ENCODE measurements at places on chromosomes 11 and 22.

- no peak for DNase-seq
These were observed 11.3 kb upstream of the CTSC start for GRCh38 chr11:88348870-88349269.

DNA sequence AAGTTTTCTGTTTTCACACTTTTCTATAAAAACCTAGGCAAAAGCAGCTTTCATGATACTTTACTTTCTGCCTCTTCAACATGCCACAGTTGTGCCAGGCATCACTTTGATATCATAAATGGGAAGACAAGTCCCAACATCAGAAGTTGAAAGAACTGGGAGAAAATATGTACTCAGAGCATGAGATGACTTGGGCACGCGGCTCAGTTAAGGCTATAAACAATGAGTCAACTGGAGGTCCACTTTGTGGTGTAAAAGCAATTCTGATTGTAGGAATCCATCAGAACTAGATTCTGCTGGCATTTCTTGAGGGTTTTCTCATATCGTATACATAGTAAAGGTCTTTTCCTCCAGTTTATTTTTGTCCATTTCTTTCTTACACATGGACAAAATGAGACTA is 109.7 kb upstream of the USP47 start:
- no peak for DNase-seq

- DNase-seq, result no peak
These were observed 104.8 kb downstream of the MICAL2 start for GRCh38 chr11:12215181-12215593.

GRCh38 chr11:47642099-47642855 is at the start of gene MTCH2:
TSS of gene MTCH2 (minus strand) at chr11:47642559. CDS start at chr11:47642465, 94 bp downstream.
- peak; percentile 88 for DNase-seq

- DNase-seq, result no peak
These were observed at the start of gene MAPK12 for GRCh38 chr22:50261615-50262459. TSS of gene MAPK12 (minus strand) at chr22:50261683. CDS start at chr22:50261509, 174 bp downstream.

- no peak for DNase-seq
These were observed 22.6 kb downstream of the AMOTL1 start for GRCh38 chr11:94790661-94791180.

- DNase-seq, result peak; percentile 86
These were observed 11.4 kb upstream of the CAT start for GRCh38 chr11:34427186-34427805.

GRCh38 chr11:5722622-5723021 is 13.6 kb upstream of the OR56B1 start:
- DNase-seq, result no peak

- no peak for DNase-seq
These were observed 85.9 kb upstream of the MYOD1 start for GRCh38 chr11:17633279-17633986.

GRCh38 chr22:36335621-36336020 is 52.1 kb downstream of the MYH9 start:
- no peak for DNase-seq

GRCh38 chr11:102499151-102499550 is 31.4 kb downstream of the MMP7 start:
- DNase-seq, result no peak

DNA sequence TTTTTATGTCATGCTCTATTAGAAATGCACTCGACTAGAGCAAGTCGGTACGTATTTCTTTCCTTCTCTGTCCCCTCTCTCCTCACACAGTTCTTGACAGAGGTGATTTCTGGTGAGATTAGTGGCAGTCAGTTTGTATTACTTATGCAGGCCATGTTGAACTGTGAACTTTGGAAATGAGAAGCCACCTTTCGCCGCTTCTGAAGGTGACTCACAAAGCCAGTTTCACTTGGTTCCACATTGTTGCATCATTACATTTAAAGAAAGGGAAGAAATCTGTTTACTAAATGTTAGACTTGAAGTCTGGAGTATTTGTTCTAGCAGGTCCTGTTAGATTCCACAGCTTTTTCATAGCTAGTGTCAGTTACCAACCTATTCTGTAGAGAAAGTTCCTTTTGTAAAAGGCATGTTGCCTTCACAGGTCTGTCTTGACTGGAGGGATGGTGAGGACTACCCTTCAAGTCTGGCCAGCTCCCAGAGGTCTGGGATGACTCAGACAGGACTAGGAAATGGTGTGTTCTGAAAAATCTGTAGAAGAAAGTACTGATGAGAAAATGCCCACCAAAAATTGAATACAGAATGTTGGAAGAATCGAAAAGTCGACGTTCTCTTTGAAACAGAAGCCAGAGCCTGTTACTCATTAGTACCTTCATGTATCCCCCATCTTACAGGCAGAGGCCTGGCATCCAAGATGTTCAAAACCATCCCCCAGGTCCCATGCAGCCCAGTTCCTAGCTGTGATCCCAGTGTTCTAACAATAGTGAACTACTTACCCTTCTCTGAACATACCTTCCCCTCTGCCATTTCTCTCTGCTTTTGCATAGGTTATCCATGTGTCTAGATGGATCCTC is 181.4 kb downstream of the DBX1 start:
- peak; percentile 81 for DNase-seq

DNA sequence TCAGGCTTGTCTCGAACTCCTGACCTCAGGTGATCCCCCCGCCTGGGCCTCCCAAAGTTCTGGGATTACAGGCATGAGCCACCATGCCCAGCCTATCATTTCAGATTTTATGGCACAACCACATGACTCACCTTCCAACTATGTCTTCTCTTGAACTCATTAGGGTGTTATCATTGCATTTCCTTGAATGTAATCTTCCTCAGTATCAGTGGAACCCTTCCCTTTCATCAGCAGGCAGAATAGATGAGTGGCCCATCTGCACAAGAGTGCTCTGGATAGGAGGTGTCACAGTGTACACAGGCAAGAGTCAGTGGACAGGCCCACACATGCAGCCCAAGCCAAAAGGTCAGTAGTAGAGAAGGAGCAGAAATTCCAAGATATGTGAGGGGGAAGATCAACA is 29.1 kb upstream of the AQP11 start:
- DNase-seq, result no peak

DNA sequence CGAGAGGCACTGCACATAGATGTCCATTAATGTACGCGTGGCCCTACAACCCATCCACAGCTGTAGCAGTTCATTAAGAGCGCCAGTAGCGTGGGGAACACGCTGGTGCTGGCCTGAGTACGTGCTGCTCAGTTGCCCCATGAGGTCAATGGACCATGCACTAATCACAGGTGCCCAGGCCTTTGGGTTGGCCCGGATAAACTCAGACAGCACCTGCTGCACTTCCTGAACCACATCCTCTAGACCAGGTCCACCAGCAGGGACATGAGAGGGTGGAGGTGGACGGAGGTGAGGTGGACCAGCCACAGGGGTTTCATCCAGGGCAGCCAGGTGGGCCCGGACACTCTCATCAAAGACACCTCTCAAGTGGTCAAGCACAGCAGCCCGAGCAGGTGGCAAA is 3.1 kb upstream of the GANAB start:
- DNase-seq, result no peak

- DNase-seq, result peak; percentile 2
These were observed 39.1 kb upstream of the GLYAT start for GRCh38 chr11:58770627-58771457.

- DNase-seq, result no peak
These were observed 8.3 kb downstream of the PPFIBP2 start for GRCh38 chr11:7522121-7522520.

DNA sequence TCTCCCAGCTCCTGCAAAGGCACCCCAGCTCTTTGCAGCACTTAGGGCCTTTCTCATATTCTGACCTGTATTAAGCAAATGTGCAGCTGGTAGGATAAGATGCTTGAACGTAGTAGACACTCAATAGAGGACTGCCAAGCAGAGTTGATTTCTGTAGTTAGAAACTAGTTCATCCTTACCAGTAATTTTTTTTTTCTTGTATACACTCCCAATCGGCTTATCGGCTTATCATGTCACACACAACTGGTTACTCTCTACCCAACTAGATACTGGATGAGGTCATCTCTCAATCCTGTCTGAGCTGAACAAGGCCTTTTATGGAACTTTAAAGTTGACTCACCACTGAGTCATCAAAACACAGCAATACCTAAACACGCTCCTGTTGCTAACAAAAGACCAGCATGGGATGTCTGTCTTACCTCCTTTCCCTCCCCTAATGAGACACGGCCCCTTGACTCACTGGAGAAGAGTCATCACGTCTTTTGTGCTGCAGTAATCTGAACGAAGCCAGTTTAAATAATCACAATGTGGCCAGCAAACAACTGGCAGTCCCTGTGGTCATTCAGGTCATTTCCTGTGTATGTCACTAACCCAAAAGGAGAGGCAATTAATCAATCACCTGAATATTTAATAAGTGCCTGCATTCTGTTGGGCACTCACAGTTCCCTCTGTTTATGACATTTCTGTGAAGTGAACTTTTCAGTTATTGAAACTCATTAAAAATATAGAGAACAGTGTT is 7.5 kb upstream of the WEE1 start:
- DNase-seq, result peak; percentile 100

GRCh38 chr22:27245056-27245455 is 556.5 kb downstream of the MN1 start:
- DNase-seq, result no peak

GRCh38 chr11:34583818-34584217 is 37.1 kb upstream of the EHF start:
- DNase-seq, result no peak

DNA sequence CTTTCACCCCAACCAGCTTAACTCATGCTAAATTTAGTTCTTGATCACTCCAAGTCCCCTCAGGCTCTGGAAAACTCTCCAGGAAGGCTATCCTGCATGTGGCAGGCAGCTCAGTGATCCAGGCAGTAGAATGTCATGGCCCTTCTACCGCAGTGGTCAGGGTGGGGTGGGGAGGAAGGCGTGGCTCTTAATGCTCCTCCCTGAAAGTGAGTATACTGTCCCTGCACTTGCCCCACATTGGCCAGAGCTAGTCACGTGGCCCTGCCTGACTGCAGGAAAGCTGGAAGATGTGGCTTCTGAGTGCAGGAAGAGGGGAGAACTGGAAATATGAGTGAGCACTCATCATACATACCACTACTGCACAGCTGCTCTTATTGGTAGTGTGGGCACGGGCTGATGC is 102.1 kb downstream of the GRAMD1B start:
- DNase-seq, result no peak

DNA sequence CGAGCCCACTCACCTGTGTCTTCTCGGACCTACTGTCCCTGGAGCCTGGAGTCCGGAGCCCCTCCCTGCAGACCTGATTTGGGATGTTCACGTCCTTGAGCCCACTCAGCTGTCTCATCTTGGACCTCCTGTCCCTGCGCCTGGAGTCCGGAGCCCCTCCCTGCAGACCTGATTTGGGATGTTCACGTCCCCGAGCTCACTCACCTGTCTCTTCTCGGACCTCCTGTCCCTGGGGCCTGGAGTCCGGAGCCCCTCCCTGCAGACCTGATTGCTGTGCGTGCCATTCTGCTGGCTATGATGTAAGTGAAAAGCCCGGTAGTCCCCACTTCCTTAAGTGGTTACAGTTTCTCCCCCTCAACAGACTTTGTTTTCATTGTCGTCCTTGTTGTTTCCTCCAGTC is 867.1 kb downstream of the BRD1 start:
- DNase-seq, result no peak

DNA sequence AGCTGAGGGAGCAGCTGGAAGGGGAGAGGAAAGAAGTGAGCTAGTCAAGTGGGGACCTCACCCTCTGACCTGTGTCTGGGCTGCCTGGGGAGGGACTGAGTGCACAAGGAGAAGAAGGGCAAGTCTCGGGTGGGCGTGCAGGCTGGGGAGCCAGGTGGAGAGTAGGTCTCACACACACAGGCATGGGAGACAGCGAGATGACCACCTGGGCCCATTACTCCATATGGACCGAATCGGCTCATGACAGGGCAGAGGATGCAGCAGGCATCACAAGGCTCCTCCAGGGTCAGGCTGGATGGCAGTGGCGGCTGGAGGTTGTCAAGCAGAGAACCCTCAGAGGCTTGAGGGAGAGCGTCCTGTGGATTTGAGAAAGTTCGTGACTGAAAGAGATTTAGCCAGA is 63.5 kb downstream of the CEP164 start:
- DNase-seq, result no peak

DNA sequence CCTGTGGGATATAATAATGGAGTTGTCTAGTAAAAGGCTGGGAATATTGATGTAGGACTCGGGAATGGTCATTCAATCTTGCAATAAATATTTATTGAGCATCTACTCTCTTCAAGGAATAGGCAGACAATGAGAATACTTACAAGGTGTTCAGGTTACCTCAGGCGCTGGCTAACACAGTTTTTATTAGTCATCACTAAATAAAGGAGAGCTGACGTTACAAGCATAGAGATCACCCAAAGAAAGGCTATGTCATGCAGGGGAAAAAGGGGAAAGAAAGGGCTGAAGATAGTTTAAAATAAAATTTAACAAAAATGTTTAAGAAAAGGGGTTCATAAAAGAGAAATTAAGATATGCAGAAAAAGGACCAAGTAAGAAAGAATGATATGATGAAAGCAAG is 15.8 kb upstream of the CTSC start:
- no peak for DNase-seq

DNA sequence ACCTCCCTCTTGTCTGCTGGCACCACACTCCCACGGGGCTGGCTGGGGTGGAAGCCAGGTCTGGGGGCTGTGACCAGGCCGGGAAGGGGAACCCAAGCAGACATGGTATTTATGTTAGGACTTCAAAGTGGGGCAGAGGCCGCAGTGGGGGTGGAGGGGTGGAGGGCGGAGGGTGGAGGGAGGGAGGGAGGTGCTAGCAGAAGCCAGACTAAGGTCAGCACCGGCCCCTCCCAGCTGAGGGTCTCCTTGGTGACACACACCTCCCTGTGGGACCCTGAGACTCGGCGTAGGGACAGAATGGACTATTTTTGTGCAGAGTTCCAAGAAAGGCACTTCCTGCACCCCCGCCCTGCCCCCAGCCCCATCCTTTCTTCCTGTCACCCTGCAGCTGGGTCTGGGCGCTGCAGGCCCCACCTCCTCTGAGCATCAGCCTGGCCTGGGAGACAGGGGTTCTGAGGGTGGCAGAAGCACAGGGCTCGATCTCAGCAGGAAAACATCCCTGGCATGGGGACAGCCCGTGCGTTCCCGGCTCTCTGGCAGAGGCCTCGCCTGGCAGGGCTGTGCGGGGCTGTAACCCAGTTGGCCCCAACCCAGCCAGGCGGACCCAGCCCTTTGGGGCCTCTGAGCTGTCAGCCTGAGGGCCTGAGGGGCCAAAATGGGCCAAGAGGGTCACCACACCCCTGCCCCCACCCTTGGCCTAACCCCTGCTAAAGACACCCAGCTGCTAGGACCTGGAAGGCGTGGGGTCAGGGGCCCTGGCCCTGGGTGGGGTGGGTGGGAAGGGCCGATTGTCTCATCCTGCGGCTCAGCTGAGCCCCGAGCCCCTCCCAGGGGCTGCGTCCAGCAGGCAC is 9.6 kb upstream of the CD248 start:
- DNase-seq, result no peak
